OCI-M1 (cell line): ENCODE measurements at places on chromosomes 3 and 15.

GRCh38 chr3:113205481-113205880, 5.9 kb upstream of the BOC start:
- DNase-seq = no peak

- no peak for DNase-seq
These were observed 16.7 kb downstream of the HCN4 start for GRCh38 chr15:73352082-73352481.

GRCh38 chr3:65196663-65197062, 508.9 kb upstream of the ADAMTS9 start:
- no peak for DNase-seq

DNA sequence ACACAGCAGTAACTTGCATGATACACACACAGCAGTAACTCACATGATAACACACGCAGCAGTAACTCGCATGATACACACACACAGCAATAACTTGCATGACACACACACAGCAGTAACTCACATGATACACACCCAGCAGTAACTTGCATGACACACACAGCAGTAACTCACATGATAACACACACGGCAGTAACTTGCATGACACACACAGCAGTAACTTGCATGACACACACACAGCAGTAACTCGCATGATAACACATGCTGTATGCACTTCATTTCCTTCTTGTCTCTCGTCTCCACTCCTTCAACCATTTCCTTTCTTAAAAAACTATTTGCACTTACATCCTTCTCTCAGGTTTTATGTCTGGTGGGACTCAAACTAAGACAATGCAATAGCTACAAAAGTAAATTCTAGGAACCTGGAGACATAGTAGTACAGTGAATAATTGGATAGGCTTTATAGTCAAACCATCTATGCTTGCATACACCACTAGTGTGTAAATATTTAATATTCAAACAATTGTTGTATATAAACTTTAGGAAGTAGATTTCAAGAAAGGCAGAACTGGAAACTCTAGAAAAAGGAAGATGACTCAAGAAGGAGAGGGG, 130.8 kb downstream of the UACA start:
- DNase-seq = peak; percentile 49

GRCh38 chr3:192207651-192208050, 519.7 kb downstream of the FGF12 start:
- no peak for DNase-seq

- DNase-seq = no peak
These were observed 142.2 kb downstream of the ALDH1A2 start for GRCh38 chr15:57923306-57923705.

GRCh38 chr3:150429767-150430671, 21.9 kb downstream of the TSC22D2 start:
- DNase-seq = peak; percentile 52

- DNase-seq = no peak
These were observed 243.1 kb upstream of the SETMAR start for GRCh38 chr3:4060064-4060463.

DNA sequence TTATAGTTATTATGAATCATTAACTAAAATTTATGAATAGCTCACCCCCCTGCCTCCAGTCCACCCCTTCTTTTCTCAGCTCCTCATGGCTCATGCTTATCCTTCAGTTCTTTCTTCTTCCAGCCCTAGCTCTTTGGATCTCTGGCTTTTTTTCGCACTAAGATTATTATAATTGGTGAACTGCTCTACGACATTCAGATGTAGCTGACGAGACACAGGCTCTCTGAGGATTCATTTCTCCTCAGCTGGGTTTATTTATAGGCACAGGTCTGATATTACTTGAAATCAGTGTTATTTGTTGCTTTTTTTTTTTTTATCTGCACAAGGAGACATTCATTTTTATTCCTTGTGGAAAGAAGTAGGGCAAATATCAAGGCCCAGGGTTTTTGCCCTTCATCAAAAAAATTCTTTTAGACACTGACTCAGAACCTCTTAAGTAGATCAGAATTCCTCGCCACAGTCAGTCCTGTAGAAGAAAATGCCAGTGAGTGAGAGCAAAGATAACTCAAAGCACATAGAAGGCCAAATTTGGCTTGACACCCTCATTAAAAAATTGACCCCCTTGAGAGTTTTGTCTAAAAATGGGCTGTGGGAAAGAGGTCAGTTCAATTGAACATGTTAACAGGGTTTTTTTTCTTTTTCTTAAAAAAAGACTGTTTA, 106.6 kb downstream of the MYH15 start:
- no peak for DNase-seq

DNA sequence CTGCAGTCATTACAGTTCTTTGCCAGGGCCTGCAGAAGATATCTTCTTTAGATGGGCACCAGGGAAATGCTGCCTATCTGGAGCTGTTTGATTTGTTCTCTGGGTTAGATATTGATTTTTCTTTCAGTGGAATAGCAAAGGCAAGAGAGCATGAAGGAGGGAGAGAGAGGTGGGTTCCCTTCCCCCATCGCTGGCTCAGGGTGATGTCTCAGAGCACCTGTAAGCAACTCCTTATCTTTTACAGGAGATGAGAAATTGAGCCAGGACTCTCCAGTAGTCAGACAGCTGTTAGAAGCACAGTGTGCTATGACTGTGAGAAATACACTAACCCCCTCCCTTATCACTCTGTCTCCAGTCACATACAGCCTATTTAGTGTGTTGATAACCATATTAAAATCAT, 89.3 kb upstream of the SLC24A5 start:
- DNase-seq = no peak

DNA sequence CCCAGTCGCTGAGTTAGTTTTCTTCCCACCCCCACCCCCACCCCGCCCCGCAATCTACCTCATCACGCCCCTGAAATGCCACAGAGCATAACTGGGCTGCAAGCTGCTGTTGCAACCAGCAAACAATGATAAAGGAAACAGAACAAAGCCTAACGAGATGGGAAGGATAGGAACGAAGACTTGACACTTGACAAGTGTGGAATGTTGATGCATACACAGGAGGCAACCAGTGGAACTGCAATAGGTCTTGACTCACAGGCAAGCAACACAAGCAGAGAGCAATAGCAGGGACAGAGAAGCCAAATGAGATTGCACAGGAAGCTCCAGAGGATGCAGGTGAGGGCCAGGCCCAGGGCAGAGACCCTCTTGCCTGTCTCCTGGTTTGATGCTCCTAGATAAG, 225.9 kb downstream of the IGSF11 start:
- DNase-seq = no peak

DNA sequence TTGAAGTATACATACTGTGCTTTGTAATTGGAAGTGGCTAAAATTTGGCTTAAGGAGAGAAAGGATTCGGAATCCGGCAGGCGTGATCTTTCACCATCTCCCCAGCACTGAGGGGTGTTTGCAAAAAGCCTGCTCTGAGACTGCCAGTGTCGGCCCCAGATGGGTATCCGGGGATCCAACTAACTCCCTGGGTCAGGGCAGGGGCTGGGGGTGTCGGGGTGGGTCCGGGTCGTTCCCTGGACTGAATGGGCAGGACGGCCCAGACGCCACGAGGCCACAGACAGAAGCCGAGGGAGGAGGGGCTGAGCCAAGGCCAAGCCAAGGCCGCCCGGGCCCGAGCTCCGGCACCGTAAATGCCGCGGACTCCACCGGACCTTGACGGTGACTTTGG, 349 bp downstream of the PPIB start:
- no peak for DNase-seq

GRCh38 chr15:51621936-51622603, 501 bp downstream of the DMXL2 start:
- no peak for DNase-seq

DNA sequence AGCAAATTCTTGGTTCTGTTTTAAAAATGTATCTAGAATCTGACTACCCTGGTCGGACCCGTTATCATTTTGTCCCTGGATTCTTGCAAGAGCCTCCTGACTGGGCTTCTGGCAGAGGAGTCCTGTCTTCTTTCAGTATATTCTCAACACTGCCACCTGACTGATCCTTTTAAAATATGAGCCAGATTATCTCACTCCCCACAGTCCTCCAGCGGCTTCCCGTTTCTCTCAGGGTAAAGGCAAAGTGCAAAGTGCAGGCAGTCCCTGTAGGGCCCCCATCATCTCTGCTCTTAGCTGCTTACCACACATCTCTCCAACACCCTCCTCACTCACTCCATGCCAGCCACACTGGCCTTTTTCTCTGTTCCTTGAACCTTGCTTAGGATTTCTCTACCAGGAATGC, 28.4 kb downstream of the CRTC3 start:
- DNase-seq = peak; percentile 89

- DNase-seq = no peak
These were observed 64.3 kb downstream of the SLCO3A1 start for GRCh38 chr15:91917686-91918360.

GRCh38 chr3:172213904-172214303, 174.5 kb downstream of the FNDC3B start:
- no peak for DNase-seq

DNA sequence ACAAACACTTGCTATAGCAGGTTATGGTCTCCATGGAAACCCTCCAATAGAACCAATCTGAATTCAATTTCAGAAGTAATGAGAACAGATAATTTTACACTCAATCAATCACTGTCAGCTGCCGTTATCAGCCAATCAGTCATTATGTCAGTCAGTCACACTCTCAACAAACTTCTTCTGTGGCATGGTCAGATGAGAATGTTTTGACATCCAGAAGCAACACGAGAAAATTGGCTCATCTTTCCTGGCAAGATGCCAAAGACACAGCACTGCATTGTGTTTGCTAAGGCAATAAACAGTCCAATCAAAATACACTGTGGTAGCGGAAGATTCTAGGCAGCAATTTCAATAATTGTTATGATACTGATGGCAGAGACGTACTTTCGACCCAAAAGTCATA, 190.7 kb downstream of the RORA start:
- peak; percentile 14 for DNase-seq

DNA sequence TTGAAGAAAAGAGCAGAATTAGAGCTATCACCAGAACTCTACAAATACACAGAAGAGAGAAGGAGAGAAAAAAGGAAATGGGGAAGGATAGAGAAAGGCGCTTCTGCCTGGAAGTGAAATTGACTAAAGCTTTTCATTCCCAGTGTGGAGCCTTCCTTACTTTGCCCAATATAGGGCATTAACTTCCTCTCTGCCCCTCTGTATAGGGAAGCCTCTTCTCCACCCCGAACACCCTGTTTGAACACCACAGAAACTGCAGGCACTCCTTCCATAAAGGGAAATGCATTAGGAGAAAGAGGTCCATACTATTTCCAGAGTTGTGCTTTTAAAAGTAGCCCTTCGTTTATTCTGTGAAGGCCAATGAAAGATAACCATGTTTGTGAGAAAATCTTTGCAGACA, 248.5 kb downstream of the RAP2B start:
- DNase-seq = no peak

DNA sequence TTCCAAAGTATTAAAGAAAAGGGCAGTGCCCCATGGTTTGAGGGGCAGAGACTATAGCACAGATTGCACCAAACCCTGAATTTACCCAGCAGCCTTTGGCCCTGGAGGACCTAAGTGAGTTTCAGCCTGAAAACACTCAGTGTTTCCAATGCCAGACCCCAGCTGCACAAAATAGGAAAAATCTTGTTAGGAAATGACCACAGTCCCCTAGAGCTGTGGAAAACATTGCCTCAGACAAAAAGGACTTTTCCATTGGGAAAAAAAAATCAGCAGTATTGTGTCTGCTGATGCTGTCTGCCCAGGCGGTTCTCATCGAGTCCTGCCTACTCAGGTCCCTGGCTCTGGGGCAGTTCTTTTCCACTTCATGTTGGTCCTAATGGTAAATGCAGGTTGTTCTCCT, 121.7 kb upstream of the DLG1 start:
- no peak for DNase-seq

GRCh38 chr3:196604548-196604947, 34.9 kb upstream of the NRROS start:
- DNase-seq = no peak

DNA sequence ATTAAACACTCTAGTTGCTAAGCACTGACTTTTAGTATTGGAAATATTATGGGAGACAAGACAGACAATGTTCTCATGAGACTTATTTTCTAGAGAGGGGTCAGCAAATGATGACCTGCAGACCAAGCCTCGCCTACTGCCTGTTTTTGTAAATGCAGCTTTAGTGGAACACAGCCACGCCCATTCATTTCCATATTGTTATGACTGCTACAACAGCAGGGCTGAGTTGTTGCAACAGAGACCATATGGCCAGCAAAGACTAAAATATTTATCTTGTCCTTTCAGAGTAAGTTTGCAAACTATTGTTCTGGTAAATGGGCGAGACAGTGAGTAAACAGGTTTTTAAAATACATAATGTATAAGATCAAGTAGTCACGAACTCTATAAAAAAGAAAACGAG, 570.2 kb downstream of the NTRK3 start:
- no peak for DNase-seq

DNA sequence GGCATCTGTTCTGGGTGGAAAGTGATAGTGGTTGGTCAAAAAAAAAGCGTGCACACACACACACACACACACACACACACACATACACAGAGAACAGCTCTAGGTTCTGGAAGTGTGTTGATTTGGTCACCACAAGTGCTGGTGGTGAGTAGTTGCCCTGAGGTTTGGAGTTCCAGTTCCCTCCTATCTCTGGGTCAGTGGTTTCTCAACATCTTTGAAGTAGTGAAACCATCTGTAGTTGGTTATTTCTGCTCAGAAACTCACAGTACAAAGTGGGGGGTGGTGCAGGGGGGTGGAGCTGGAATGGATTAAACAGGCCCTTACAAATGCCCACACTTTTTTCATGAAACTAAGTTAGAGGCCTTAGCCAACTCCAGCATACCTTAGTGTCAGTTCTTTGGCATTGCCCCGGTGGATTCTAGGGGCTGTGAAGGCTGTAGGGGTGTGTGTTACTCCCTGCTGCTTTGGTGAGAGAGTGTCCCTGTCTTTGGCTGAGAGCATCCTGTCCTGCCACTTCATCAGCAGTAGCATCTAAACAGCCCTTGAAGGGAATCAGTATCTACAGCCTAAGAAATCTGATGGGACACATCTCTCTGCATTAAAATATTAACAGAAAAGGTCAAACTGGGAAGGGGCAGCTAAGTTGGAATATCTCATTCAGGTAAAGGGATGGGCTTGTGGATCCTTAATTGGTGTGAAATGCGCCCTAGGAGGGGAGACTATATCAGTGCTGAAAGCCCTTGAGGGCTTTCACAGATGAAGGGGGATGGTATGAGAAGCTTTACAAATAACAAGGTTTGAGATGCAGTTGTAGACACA, 20.6 kb downstream of the SMAD3 start:
- peak; percentile 74 for DNase-seq

GRCh38 chr3:127328421-127328820, 40.6 kb upstream of the PRR20G start:
- no peak for DNase-seq

GRCh38 chr15:38651328-38652038, 86.9 kb upstream of the RASGRP1 start:
- DNase-seq = no peak
